Stimulated activated CD4-positive, alpha-beta T cell treated with anti-CD3 and anti-CD28 coated beads, Interleukin-15, amount 100 ng/mL, for 24 hours (primary cell): ENCODE measurements at places on chromosomes 12 and 14.

DNA sequence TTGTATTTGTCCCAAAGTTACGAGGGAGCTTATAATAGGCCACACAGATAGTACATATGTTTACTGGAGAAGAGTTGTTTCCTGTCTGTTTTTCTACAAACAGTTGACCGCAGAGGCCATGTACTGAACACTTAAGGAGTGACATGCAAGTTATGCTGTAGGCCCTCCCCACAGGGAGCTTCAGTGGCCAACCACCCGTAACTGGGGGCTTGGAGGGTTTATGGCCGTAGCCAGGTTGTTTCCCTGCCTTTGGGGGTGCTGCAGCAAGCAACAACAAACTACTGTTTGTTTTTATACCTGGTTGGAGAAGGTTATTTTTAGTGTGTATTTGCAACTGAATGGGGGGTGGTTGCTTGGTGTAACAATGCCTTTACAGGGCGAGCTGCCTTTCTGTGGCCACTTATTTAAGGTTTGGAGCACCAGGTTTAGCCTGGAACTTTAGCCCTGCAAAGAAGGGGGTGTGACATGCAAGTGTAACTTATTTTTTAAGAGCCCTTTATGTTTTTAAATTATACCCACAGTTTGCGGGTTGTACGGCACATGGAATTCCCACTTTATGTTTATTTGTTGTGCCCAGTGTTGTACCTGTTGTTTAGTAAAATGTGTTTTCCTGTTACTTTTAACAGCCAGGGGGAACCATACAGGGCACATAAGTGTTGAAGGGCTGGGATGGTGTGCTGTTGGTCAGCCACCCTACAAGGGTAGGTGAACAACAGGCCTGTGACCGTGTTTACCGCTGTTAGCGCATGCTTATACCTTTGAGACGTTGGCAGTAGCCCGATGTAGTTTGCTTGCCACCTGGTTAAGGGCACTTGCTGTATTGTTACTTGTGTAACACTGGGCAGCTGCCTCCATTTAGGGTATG, 29.9 kb upstream of the G2E3 start:
- no peak for DNase-seq

- no peak for DNase-seq
Observed at GRCh38 chr12:6725350-6725749, 1.5 kb downstream of the COPS7A start.

DNA sequence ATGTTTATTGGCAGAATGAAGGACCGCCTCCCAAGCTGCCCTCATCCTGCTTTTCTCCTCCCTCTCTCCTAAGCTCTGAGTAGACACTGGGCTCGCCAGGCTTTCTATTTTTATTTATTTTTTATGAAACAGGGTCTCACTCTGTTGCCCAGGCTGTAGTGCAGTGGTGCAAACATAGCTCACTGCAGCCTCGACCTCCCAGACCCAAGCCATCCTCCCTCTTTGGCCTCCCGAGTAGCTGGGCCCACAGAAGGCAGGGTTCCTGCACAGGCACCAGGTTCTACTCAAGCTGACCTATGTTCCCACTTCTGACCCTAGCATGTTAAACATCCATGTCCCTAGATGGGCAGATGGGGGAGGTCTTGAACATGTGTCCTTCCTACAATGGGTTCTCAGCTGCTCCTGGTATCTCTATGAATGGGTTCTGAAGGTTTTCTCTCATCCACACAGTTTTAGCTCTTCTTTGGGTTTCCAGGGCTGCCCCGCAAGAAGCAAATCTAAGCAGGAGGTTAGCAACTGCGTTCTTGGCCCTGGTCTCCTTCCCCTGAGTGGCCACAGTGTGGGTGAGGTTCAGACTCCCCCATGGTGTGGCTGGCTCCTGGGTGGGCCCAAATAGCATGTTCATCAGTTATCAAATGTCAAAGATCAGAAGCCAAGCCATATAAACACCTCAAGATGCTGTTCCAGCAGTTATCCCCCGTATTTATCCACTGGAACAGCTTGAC, 167.3 kb downstream of the ZFP36L1 start:
- no peak for DNase-seq

DNA sequence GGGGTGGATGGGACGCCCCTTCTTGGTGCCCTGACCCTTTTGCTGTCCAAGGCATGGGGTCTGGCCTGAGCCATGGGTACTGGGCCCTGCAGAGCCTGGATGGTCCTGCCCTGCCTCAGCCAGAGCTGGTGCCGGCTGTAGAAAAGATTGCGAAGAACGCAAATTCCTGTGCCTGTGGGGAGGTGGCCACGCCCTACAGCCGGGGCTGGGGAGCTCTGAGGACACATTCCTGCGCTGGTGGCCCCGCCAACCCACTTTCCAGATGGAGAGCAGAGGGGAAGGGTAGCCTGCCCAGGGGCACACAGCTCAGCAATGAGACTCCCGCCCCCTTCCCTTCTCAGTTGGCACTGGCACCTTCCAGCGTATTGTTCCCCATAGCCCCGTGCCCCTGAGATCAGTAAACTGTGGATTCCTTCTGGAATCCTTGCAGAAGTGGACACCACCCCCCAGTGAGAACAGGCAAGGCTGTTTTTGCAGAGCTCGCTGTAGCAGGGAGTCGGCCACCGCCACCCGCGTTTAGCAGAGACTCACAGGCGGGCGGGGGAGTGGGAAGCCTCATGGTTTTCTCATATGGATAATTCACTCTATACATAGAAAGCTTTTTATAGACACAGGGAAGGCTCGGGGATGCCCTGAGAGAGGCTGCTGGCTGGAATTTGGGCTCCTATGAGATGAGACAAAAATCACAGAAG, 8.6 kb downstream of the INF2 start:
- DNase-seq, result no peak

DNA sequence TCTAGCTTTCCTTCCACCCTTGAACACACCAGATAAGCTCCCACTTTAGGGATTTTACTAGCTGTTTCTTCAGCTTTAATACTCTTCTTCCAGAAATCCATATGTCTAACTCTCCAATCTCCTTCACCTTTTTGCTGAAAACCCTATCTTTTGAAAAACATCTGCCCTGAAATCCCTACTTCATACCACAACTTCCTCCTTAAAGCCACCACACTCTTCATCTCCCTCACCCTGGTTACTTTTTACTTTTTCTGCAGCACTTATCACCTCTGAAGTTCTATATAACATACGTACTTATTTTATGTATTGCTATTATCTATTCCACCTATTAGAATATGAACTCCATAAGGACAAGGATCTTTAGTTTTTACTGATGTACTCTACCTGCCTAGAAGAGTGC, 28.6 kb upstream of the PTPRQ start:
- no peak for DNase-seq

DNA sequence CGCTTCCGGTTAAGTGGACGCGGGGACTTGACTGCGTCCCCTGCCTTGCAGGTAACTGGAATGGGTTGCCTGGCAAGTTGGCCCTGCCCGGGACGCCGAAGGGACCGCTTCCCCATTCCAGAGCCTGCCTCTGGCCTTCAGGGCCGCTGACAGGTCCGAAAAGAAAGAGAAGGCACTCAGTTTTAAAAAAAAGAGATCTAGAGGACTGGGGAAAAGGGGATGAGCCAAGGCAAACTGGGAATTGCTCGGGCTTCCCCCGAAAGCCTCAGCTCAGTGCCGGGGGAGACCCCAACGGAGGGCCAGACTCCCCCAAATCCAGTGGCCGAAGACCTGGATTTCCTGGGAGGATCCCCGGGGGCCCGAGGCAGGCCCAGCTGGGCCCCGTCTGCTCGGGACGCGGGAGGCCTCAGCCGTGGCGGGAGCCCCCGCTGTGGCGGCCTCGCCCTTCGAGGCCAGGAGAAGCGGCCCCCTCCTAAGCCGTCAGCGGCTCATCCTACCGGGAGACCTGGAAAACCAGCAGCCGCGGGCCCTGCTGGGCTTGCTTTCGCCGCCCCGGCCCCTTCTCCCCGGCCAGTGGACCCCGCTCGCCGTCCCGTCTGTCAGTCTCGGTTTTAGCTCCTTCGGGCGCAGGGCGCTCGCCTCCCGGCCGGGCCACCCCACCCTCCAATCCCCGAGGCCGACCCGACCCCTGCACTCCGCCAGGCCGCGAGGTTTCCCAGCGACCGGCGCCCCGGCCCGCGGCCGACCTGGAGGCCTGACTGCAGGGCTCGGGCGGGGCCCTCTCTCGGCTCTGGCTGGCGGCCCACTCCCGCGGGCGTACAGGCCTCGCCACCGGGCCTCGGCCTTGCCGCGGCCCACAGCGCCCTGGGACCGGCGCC, 12.5 kb downstream of the OTX2 start:
- no peak for DNase-seq

DNA sequence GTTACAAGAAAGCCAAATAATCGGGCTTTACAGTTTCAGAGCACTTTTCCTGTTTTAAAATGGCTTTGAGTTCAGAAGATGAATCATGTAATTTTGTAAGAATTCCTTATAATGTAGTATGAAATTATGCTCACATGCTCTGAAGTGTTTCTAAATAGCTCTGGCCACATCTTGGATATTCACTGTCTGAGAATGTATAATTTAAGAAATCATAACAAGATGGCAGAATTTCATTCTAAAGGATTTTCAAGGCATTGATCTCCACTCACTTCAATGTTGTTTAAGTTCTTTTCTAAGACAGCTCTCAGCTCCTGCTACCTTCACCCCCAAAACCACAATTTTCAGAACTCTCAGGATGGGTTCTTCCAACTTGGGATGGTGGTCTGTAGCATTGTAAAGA, 180.1 kb downstream of the DACT1 start:
- no peak for DNase-seq

DNA sequence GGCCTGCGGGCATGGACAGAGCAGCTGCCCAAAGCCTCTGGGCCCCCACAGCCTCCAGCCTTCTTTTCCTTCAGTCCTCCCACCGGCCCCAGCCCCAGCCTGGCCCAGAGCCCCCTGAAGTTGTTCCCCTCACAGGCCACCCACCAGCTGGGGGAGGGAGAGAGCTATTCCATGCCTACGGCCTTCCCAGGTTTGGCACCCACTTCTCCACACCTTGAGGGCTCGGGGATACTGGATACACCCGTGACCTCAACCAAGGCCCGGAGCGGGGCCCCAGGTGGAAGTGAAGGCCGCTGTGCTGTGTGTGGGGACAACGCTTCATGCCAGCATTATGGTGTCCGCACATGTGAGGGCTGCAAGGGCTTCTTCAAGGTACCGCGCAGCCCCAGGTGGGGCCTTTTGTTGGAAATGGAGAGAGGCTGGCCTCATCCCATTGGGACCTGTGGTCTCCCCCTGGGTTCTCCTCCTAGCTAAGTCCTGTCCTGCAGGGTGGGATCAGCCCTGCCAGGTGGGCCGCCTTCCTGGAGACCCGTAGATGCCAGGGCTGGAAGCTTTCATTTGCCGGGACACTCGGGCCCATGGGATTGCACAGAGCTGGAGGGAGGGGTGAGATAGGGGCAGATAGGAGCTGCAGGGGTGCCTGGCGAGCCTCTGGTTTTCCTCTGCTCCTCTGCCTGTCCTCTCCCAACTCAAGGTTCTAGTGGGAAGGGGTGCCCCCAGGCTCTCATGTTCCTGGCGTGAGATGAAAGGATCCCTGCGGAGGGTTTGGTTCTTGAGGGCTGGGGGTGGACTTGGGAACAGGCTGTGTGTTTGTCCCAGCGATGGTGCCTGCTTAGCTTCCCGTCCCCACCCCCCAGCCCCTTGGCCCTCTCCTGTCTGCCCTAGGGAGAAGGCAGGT, 3.8 kb downstream of the NR4A1 start:
- DNase-seq, result no peak

GRCh38 chr14:106879241-106879640, 1352.9 kb downstream of the TMEM121 start:
- DNase-seq, result peak; percentile 75

- DNase-seq, result no peak
Observed at GRCh38 chr12:113418213-113418879, 3.8 kb upstream of the SDSL start.

DNA sequence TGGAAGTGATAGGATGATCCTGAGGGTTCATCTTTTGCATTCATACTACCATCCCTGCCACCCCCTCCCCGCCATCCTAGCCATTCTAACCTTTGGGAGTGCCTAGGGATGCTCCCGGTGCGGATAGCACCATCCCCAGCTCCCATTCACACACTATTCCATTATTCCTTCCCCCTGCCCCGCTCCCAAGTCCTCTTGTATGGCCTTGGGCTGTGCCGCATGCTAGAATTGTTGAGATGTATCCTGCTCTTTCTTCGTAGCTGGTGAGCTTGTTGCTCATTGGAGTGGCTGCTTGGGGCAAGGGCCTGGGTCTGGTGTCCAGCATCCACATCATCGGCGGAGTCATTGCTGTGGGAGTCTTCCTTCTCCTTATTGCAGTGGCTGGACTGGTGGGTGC, 644 bp downstream of the TSPAN31 start:
- DNase-seq, result no peak

DNA sequence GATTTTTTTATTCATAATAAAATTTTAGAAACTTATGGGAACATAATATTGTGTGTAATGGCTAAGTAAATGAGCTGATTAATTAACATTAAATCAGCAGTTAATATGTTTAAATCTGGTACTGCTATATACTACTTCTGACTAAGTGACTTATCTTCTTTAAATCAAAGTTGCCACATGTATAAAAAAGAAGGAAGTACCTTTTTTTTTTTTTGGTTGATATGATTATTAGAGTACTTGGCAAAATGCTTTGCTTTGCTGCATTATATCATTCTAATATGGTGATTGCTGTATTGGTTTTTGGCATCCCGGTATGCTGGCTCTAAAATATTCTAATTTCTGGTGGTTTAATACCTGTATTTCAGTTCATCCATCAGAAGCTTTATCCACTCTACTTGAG, 319.1 kb upstream of the RGS6 start:
- DNase-seq, result no peak

DNA sequence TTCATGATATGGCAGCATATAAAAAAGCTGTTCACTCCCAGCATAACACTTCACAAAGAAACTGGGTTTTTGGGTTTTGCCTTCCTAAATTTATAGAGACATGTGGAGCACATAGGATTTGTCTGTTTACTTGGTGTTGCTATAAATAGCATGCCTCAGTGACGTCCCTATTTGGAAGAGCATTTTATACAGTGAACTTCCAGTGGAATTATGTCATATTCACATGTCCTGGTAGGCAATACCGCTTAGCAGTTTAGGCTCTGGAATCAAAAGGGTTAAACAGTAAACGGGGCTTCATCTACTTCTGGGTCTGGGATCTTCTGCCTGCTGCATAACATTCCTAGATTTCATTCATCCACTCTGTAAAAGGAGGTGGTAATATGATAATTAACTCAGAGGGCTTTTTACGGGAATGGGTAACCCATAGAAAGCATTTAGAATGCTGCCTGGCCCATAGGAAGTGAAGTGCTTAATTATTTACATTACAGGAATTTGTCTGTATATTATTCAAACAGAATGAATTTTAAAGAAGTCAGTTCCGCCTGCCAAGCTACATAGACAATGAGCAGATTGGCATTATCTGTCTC, 396.1 kb downstream of the TMTC2 start:
- no peak for DNase-seq

DNA sequence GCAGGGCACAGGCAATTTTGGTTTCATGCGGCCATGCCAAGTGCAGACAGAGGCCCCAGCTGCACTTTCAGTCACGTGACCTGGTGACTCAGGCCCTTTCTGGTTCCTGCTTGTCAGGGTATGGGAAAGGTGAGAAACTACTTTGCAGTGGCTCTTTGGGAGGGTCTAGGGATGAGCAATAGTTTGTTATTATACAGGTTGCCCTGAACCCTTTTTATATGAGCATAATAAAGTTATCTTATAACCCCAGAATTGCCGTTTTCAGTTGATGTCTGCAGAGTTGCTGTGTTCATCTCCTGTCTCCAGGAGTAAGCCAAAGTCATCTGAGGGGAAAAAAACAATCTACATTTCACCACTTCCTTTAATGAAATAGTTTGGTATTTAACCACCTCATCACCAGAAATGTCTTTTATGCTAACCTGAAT, 30.9 kb upstream of the EMP1 start:
- peak; percentile 89 for DNase-seq
